ENCODE measurements at places on chromosomes 11 and 22.

- peak; percentile 5 for DNase-seq
Observed at GRCh38 chr11:110903830-110904229, 191.6 kb upstream of the ARHGAP20 start.

- DNase-seq = no peak
Observed at GRCh38 chr22:25139062-25139461, 60.6 kb upstream of the CRYBB3 start.

GRCh38 chr11:33324302-33324985 is 67.3 kb downstream of the HIPK3 start:
- no peak for DNase-seq

DNA sequence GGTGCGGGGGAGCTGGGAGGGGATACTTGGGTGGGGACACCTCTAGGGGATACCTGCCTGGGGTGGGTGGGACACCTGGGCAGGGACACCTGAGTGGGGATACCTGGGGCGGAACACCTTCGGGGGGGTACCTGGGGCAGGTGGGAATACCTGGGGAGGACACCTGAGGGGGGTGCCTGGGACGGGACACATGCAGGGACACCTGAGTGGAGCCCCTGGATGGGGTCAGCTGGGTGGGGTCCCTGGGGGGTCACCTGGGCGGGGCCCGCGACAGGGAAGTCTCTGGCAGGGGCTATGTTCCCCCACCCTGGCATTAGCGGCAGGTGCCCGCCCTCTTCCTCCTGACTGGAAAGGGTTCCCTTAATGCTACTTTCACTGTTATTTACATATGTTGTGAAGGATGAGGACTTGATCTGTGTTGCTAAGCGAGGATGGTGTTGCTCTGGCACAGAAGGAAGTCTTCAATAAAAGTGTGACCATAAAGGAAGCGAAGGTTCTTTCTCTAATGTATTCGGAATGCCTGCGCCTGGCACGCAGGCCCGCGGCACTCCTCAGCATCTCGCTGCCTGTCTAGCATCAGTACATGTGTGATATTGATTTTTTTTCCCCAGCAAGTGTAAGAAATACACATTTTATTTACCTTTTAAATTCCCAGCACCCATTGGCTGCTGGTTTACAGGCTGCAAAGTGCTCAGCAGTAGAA is 801.7 kb downstream of the BRD1 start:
- no peak for DNase-seq

DNA sequence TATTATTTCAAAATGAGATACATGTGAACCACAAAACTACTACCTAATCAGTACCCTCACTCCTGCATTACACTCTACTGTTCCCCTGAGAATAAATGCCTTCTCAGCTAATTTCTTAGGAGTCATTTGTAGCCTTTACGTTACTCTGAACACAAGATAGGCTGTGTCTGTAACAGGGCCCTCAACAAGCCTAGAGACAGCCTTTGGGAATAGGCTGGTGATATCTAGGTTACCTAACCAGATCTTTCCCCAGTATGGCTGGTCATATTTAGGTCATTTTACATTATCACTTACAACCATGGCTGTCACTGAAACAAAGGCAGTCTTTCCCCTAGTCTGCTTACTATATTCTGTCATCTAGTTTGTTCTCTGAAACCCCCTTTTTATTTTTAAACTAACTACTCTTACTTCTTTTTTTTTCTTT is 14.2 kb downstream of the ATM start:
- DNase-seq = no peak

DNA sequence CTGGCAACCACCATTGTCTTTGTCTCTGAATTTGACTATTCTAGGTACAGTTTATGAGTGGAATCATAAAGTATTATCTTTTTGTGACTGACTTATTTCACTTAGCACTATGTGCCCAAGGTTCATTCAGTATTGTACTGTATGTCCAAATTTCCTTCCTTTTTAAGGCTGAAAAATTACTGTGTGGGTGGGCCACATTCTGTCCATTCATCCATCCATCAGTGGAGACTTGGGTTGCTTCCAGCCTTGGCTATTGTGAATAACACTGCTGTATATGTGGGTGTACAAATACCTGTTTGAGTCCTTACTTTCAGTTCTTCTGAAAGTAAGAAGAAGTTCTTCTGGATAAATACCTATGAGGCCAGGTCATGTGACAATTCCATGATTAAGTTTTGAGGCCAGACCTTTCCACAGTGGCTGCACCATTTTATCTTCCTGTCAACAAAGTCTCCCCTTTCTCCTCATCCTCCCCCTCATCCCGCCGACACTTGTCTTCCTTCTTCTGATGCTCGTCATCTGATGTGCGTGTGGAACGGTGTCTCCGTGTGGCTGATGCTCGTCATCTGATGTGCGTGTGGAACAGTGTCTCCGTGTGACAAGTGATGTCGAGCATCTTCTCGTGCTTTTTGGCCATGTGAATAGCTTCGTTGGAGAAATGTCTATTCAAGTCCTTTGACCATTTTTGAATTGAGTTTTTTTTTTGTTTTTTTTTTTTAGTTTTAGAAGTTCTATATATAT is 49.5 kb downstream of the SBF1 start:
- no peak for DNase-seq

DNA sequence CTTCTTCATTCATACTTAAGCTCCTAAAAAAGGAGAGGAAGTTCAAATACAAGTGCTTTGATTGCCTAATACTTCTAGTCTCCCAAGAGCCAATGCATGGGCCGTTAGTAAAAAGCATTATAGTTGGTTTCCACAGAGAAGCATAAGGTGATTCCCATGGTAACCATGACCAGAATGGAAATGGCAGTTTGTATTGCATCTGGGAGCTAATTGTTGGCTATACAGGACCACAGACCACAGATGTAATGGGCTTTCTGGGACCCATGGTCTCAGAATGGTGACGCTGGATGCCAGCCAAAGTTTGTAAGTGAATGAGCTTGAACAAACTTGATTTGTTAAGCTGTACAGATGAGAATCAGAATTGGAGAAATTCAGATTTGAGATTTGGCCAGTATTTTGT is 333.9 kb upstream of the C11orf87 start:
- DNase-seq = no peak

DNA sequence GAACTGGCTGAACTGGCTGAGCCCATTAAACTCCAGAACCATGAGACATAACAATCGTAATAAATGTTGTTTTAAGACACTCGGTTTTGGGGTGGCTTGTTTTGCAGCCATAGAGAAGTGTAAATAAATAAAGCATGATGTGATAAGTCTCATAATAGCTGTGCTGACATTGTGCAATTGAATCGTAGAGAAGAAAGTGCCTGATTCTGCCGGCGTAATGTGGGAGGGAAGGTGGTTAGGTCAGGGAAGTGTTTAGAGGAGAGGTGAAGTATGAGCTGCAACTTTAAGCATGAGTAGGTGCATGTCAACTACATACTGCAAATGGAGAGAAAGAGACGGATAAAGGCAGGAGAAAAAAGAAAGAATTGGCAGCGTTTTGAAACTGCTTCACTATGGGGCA is 217.1 kb downstream of the BLID start:
- DNase-seq = no peak

DNA sequence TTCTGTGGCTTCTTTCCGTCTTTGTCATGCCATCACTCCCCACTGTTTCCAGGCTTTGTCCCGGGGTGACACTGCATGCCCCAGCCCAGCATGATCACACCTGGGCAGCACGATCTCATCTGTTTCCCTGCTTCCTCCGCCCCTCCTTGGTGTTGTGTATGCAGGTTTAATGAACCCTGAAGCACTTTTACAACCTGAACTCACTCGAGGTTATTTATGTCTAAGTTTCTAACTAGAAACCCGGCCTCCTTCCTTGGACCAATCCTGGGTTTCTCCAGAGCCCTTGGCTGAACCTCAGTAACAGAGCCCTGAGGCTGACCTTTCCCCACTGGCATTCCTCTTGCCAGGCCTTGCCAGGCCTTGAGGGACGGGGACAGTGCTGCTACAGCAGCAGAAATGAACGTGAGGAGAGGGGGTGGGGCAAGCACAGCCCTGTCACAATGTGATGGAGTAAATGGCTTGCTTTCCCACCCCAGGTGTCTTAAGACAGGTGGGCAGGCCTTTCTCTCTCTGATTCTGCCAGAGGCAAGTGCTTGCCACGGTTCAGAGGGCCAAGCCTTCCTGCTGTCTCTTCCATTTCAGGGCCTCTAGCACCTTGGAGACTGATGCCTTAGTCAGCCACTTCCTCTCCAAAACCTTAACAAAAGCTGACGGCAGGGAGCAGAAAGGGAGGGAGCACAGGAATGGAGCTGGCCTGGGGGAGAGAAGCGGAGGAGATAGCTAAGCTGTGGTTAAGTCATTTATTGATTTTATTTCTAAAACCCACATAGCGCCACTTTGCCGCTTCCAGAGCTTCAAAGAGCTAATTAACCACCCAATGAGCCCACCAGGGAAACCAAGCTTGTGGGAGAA is 3.1 kb upstream of the PYGM start:
- DNase-seq = no peak

GRCh38 chr22:44410451-44410991 is 87.5 kb downstream of the RTL6 start:
- peak; percentile 22 for DNase-seq

- no peak for DNase-seq
Observed at GRCh38 chr22:41556561-41556960, 4.2 kb upstream of the CSDC2 start.

DNA sequence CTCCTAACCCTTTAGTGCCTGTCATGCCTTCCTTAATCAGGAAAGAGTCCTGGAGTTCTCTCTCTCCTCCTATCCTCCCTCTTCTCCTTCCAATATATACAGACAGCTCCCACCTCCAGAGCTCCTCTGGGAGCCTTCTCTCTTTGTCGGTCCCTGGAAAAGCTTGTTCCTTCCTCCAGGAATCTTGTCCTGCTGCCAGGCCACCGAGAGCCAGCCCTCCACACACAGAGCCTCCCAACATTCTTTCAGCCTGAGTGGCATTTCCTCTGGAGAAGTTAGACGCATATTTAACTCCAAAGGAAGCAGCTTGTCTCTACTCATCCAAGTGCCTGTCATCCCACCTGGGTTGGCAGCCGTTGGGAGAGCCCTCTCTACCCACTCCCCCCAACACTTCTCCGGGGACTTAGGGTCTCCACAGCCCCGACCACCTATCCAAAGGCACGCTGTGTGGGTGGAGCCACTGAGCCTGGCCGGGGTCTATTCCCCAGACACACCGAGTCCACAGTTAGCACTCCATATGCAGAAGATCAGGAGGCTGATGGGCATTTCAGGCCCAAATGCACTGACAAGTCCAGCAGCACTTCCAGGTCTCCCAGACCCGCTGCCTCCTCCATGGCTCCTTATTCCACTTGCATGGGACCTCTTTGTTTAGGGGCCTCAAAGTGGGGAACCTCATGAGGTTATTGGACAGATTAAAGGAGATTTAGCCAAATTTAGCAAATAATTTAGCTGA is 31.1 kb downstream of the DKK3 start:
- DNase-seq = no peak

DNA sequence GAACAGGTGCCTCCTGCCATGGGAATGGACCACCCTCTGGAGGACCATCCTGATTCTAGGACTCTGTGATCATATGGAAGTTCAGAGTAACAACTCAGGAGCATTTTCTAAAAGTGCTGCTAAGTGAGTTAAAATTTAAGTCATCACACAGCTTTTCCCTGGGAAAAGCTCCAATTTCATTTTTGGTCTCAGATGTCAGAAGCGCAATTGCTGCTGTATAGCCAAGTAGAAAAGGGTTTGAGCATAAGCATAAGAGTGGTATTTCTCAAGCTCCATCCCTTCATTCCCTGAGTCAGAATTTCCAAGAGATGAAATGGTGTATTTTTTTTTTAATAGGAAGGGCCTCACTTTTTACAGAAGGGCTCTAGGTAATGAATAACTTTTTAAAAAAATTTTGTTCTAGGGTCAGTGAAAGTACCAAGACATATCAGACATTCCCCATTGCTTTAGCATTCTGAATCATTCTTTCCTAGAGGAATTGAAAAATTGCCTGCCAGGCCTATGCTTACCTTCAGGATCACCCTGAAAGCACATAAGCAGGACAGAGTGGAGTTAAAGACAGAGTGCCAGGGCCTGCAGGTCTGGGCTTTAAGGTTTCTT is 564.5 kb upstream of the ISX start:
- DNase-seq = no peak

- DNase-seq = peak; percentile 13
Observed at GRCh38 chr11:95138448-95138847, 48.8 kb downstream of the ENDOD1 start.

DNA sequence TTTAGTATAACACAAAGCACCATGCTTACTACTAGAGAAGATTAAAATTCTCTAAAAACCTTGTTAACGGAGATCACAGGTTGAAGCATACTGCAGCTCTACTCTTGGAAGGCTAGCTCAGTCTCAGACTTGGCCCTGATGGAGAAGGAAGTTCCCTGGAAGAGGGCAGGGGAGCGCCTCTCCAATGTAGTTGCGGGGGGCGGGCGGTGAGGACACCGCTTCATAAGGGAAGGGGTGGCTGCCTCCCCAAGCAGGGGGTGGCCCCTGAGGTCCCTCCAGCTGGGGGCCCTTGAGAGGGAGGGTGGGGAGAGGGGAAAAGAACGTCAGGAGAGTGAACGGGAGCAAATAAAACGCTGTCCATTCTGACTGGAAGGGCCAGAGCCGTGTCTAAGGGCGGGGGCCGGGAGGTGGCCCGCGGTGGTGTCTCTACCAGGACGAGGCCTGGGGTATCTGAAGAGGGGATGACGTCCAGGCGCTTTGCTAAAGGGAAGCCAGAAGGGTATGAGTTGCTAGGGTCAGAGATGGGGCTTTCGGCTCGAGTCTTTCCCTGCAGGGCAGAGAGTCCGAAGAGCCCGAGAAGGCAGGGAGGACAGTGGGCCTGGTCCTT is 553 bp upstream of the USP47 start:
- peak; percentile 34 for DNase-seq

- DNase-seq = no peak
Observed at GRCh38 chr22:26545385-26545784, 33.1 kb upstream of the TFIP11 start.

GRCh38 chr11:57161351-57161750 is 20.4 kb upstream of the LRRC55 start:
- no peak for DNase-seq

DNA sequence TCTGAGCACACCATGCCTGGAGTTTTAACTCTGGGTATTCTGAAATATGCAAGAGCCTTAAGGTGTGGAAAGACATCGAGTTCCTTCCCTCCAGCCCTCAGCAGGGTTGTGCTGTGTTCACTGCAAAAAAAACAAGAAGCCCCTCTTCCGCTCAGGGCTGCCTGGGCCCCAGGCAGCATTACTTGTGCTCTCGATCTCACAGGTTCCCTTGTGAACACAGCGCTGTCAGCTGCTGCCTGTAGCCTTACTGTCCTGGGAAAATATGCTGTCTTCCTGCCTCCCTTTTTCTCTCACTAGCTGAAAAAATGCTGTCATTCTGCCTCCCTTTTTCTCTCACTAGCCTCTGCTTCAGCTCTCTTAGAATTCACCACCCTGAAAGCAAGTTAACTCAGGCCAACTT is 15.7 kb upstream of the TENM4 start:
- DNase-seq = no peak

GRCh38 chr22:39727541-39727940 is 157.0 kb downstream of the CACNA1I start:
- DNase-seq = no peak
